K562 (cell line): ENCODE measurements at places on chromosomes 4 and X. TPM values are rescaled to one million over a fixed set of nuclear protein-coding genes. Genes with fewer than 3 reads are reported as not detected.

- no peak for DNase-seq
These were observed 262.0 kb downstream of the BCOR start for GRCh38 chrX:39835776-39836175.

GRCh38 chrX:102745513-102745856 lies 24.9 kb downstream of the GPRASP3 start:
- DNase-seq = no peak

- no peak for DNase-seq
These were observed 16.9 kb downstream of the NKX3-2 start for GRCh38 chr4:13527192-13527980.

GRCh38 chrX:41634284-41634683 lies 54.5 kb upstream of the GPR34 start:
- peak; percentile 62 for DNase-seq

Gene DDX53
- total RNA-seq = 1.5 TPM in 2 replicates

DNA sequence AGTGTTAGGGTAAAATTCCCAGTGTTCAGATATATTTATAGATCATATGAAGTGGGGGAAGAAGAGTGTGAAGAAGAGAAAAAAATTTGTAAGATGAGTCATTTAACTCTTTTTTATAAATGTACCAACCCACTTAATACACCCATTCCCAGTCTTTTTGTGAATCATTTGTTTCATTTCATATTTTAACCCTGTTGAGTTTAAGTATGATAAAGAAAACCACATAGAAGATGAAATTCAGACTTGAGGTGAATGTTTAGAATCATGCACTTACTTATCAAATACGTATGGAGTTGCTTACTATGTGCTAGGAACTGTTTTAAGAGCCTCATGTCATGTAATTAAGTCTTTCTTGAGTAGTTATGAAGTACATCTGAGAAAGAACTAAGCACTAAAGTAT lies 56.6 kb upstream of the DAPP1 start:
- no peak for DNase-seq

Gene PHEX
- total RNA-seq = 0.07 TPM in 1 of 2 replicates, not detected in the other

Gene MAMLD1
- 0.18 TPM in 1 of 2 replicates, not detected in the other for total RNA-seq

- no peak for DNase-seq
These were observed 8.1 kb downstream of the RTL5 start for GRCh38 chrX:72123471-72124185.

Gene CYLC1
- not detected in 2 replicates for total RNA-seq

DNA sequence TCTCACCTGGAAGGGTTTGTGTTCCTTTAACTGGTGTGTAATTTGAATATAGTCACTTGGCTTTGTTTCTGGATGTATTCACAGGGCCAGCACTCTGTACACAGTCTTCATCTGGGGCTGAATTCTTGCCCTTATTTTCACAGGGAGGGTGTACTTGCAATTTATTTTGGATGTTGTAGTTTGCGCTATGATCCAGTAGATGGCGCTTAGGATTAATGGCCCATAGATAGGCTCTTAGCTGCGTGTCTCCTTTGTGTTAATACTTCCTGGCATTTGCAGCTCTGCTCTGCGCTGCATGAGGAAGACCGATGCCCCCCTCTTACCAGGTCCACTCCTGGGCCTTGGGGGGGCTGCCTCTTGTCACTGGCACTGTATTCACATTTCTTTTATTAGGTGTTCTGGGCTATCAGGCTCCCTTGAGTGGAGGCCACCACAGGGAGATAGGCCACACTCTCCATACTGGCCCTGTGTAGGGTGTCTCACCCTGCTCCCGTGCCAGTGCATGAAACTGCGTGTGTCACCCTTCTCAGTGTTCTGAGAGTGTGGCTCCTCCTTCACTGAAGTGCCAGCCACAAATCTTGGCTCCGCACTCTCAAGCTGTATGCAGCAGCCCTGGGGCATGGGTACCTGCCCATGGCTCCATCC lies 562.2 kb downstream of the ZIC3 start:
- peak; percentile 19 for DNase-seq

DNA sequence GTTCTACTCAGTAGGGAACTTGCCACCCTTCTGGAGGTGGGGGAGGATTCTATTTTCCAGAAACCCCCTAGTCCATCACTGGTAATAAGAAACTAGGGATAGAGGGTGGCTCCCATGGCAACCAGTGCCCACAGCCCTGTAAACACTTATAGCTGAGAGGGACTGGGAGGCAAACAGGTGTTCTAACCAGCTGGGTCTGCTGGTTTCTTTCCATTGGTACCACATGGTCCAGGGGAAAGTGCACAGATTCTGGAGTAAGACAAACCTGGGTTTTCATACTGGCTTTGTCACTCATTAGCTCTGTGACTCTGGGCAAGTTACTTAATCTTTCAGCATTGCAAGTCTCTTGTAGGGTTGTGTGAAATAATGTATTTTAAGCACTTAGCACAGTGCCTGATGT lies 26.9 kb downstream of the IGSF1 start:
- no peak for DNase-seq

GRCh38 chrX:4173743-4174142 lies 460.3 kb upstream of the PRKX start:
- no peak for DNase-seq

GRCh38 chrX:134875671-134876070 lies 115.1 kb upstream of the SMIM10 start:
- no peak for DNase-seq

GRCh38 chr4:31908261-31908660 lies 1188.1 kb downstream of the PCDH7 start:
- DNase-seq = no peak
